NCI-H2029 (cell line): ENCODE measurements at places on chromosomes 12 and 14.
A peak's percentile ranks its signal among the peaks of the same experiment; 100 is the strongest.

- no peak for DNase-seq
Measured at GRCh38 chr12:24226745-24227350, 277.4 kb upstream of the SOX5 start.

DNA sequence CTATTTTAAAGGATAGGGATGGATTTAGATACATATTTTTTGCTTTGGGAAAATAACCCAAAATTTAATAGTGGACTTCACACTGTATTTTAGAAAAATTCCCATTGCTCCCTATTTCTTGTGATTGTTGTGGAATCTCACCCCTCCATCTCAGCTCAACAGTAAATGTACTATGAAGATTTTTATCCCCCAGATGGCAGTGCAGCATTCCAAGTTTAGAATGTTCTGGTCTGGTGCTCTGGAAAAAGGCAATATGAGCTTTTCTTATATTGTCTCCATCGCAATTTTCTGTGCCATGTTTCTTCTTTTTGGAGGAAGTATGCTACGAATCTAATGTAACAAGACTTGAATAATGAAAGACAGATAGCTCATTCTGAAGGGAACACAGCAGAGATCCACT is 471.7 kb upstream of the SYT1 start:
- DNase-seq = no peak

DNA sequence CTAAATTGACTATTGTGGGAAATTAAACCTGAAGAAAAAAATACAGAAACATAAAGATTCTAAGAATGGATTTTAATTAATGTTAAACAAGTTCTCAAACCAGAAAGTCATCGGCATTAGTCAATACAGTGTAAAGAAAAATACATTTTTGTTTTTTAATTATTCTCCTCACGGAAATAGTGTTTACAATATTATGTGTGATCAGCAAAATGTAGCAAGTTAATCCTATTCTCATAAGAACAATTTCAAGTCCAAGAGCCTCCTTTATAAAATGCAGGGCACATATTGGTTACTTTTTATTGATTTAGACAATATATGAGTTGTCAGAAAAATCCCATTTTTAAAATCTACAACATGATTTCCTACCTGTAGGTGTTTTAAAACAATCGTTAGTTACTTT is 158.0 kb upstream of the MGAT4C start:
- DNase-seq = no peak

GRCh38 chr12:109125791-109126190 is 9.4 kb downstream of the ACACB start:
- no peak for DNase-seq

- no peak for DNase-seq
Measured at GRCh38 chr12:127231371-127231770, 1035.6 kb upstream of the TMEM132C start.

DNA sequence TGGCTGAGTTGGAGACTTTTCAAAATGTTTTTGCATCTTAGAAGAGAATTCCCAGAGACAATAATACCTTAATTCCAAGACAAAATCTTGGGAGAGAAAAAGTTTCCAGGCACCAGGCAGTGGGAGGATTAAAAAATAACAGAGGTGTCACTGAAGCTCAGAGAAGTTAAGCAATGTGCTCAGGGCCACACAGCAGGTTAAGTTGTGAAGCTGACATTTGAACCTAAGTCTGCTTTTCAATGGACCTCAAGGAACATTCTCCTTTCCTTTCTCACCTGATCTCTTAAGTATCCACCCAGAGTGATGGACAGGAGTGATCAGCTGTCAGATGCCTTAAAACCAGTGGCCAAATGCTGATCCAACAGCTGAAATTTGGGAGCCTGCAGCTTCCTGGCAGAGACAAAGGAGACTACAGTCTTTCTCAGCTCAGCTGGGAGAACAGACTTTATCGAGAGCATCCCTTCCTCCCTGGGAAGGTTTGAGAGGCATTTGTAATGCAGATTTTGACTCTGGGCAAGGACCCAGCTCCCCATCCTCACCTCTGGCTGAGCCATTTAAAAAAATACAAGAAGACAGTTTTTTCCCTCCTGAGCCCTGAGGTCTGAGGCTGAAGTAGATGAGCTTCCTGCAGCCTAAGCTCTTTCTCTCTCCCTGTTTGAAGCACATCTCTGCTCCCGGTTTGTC is 174.9 kb upstream of the RPH3A start:
- no peak for DNase-seq

- peak; percentile 29 for DNase-seq
Measured at GRCh38 chr12:104243551-104243950, 28.0 kb downstream of the TXNRD1 start.

GRCh38 chr12:1533602-1534304 is 60.6 kb downstream of the FBXL14 start:
- DNase-seq = no peak

DNA sequence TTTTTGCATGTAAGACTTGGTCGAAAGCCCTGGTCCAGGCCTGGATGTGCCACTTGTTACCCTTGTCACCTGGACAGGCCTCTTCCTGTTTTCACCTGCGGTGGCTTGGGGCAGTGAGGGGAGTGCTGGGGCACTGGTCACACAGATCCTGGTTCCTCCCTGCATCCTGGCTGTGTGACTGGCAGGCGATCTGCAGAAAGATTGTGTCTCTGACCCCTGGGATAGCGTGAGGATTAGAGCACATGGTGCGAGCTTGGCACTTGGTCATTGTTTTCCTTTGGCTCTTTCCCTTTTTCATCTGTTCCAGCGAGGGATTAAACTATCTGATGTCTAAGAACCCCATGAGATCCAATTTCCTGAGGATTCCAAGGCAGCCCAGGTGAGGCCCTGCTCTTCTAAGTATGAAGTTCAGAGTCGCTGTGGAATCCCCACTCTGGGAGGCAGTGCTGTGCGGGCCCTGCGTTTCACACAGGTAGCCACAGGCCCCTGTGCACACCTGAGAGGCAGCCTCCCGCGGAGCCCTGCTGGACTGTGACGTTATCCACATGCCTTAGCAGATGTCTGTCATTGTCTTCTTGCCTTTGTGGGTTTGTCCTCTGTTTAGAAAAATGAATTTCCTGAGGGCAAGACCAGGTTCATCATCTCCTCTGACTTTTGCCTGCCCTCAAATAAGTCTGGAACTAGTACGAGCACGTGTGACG is 288.4 kb downstream of the CACNA1C start:
- no peak for DNase-seq

DNA sequence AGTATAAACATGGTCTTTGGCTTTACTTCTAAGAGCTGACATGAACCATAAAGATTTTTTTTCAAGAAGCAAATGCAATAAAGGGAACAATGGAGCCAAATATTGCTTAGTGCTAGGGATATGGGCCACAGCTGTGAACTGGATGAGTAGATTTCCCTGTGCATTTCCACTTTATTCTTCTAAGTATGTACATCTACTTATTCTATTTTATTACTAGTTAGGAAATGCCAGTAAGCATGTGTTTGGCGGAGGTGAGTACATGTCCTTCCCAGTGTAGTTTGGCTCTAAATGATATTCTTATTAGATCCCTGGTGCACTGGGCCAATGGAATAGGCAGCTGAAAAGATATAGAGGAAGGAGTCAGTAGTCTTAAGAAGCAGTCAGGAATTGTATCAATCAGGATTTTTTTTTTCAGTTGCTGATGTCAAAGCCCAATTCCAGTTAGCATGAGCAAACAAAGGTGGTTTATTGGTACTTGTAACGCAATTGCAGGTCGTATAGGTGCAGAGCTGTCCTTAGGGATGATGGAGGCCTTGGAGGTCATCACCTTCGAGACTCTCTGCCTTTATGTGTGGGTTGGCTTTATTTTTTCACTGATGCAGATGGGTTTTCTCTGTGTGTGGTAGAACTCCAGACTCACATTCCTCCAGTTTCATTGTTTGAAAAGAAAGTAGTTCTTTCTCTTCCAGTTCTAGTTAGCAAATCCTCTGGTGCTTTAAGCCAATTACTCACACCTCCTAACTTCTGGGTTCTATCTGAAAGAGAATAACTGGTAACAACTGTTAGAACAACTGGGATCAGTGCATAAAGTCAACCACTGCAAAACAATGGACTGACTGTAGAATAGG is 139.0 kb upstream of the LRIG3 start:
- DNase-seq = no peak

DNA sequence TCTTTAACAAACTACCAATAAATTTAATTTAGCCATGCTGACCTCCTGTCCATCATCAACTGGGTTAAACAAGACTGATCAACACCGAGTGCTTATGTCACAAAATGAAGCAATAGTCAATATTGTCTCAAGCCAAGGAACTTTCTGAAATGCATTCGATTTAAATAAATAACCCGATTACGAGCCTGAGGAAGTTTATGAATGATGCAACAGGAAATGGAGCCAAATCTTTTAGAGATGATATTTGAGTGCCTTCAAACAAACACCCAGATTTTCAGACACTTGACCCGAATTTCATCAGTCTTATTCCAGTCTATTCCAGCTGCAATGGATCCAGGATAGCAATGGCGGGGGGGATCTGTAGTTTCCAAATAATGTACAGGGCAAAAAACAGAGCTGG is 27.9 kb downstream of the FAR2 start:
- DNase-seq = no peak

DNA sequence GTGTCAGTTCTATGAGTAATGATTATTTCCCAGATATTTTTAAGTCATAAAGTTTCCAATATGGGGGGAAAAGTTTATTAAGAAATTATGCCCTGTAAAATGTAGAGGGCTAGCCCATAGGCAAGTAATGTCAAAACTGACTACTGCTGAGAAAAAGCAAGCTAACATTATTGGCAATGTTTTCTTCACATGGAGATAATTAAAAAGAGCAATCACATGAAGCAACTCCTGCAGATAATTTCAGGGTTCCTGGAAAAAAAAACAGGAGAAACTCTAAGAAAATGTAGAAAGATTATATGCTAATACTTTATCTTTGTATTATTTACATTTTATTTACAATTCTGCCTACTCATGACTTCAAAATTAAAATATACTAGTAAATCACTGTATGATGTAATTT is 39.8 kb downstream of the PPP1R12A start:
- no peak for DNase-seq

GRCh38 chr12:131076296-131076695 is 122.6 kb downstream of the ADGRD1 start:
- DNase-seq = no peak

DNA sequence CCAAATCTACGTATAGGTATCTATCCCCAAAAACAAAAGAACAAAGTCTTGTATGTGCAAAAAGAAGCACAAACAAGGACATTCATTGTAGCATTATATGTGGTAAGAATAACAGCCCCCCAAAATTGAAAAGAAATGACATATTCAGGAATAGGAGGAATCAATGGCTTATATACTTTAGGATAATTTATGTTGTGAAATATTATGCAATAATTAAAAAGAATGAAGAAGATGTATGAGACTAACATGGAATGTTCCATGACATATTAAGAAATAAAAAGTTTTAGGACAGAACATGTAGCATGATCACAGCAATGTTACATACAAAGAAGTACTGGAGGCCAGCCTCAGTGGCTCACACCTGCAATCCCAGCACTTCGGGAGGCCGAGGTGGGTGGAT is 9.1 kb downstream of the SMCO2 start:
- no peak for DNase-seq

DNA sequence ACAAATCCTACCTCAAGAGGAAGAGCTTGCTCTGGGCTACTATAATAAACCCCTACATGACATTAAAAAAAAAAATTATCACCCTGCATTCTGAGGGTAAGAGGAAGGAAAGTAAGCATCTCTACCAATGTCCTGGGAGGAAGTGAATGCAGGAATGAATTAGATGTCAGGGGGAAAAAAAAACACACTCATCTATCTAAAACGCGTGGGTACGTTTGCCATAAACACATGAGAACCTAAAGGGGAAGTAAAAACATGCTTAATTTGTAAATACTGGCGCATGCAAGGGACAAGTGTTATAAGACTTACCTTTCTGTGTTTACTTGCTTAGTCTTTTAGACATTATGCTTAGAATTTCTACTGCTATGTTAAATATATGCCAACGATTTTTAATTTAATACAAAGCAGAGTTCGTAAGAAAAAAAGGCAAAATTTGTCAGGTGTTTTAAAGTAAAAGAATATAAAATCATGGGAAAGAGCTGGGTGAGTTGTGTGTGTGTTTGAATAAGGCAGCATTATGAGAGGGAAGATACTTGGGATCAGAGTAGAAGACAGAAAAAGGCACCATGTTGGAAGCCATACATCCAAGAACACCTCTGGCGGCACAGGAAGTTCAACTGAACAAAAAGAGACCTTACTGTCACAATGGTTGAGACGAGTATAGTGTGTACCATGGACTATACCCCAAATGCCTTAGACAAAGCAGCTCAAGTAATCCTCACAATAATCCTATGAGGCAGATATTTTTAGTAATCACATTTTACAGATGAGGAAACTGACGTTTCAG is 1.5 kb downstream of the TMED8 start:
- DNase-seq = no peak

GRCh38 chr12:25058012-25058411 is 109.1 kb upstream of the BCAT1 start:
- DNase-seq = no peak

- no peak for DNase-seq
Measured at GRCh38 chr14:89454996-89455395, 38.0 kb upstream of the FOXN3 start.

DNA sequence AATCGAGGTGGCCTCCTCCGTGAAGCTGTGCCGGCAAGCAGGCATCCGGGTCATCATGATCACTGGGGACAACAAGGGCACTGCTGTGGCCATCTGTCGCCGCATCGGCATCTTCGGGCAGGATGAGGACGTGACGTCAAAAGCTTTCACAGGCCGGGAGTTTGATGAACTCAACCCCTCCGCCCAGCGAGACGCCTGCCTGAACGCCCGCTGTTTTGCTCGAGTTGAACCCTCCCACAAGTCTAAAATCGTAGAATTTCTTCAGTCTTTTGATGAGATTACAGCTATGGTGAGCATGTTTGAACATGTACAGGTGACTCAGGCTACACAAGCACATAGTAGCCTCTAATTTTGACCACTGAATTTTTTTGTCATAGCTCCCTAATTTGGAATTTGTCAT is 59.7 kb downstream of the ATP2A2 start:
- DNase-seq = no peak

DNA sequence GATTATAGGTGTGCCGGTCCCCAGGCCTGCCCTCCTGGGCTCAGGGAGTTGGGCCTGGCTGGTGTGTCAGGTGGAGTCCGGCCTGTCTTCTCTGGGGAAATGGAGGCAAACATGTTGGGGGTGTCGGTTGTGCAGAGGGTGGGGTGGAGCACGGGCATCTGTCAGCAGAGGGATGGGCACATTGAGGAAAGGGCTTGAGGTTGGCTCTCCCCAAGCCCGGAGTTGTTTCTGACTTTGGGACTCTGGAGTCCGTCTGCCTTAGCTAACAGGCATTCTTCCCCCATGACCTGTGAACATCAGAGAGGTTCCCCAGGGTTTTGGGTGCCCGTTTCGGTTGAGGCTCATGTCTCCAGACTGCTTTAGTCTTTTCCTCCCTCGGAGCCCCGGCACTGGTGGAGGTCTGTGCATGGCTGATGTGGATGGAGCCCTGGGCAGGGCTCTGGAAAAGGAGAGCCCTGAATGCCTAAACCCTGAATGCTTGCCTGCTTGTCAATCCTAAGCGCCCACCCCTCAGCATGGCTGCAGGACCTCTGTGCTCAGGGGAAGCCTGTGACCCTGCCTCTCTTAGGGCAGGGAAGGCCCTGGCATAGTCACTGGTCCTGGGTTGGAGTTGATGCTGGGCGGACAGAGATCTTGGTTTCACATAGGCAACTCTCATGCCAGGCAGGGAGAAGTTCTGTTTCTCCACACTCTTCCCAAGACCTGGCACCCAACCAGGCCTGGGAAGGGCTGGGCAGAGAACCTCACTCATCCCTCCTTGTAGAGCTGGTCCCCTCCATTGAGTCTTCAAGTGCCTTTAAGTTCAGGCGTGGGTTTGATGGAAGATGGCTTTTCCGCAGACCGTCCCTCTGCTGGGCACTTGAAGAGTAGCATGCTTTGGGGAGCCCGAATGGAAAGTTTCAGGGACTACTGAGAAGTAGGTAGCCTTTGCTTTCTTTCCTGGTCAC is 12.9 kb downstream of the NYNRIN start:
- DNase-seq = no peak
